ENCODE measurements at places on chromosomes 5 and 9.

GRCh38 chr5:67983251-67984110 is 232.1 kb upstream of the PIK3R1 start:
- DNase-seq: no peak

DNA sequence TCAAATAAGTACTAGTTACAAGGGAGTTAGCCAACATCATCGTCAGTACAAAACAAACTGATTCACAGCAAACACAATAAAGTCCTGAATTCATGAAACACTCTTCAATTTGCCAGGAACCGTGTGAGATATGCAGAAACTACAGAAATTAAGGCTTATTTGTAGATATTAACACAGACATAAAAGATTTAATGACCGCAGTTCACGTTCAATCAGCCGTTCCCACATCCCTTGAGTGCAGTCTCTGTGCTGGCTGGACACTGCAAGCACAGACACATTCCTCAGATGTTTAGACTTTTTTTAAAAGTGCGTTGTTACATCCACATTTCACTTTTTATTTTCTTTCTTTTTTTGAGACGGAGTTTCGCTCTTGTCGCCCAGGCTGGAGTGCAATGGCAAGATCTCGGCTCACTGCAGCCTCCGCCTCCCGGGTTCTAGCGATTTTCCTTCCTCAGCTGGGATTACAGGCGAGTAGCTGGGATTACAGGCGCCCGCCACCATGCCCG is 566 bp upstream of the CEP78 start:
- no peak for DNase-seq

GRCh38 chr5:33936381-33937016 is at the start of gene RXFP3:
RXFP3 (plus strand) TSS chr5:33936386; CDS start chr5:33936741, 355 bp downstream.
- no peak for DNase-seq

DNA sequence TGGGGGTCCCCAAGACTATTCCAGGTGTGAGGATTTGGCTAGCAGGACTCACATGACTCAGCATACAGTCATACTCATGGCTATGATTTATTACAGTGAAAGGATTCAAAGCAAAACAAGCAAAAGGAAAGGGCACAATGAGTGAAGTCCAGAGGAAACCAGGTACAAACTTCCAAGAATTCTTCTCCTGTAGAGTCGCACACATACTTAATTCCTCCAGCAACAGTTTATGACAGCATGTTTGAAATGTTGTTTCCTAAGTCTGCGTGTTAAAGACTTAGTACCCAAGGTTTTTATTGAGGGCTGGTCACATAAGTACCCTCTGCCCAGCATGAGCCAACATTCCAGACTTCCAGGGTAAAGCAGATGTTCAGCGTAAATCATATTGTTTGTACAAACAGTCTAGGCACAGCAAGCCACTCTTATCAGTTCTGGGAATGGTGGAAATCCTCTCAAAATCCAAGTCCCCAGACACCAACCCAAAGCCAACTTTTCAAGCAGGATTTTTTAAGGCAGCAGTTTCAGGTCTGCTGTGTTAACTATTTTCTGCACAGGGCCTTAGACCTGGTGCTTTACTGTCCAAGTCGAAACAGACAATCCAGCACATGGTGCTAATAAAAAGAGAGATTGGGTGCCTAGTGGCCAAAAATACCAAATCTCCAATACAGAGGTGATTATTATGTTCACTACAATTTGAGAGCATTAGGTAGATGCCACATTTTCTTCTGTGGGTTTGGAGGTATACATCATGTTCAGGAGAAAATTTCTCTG is 18.6 kb upstream of the RICTOR start:
- no peak for DNase-seq

DNA sequence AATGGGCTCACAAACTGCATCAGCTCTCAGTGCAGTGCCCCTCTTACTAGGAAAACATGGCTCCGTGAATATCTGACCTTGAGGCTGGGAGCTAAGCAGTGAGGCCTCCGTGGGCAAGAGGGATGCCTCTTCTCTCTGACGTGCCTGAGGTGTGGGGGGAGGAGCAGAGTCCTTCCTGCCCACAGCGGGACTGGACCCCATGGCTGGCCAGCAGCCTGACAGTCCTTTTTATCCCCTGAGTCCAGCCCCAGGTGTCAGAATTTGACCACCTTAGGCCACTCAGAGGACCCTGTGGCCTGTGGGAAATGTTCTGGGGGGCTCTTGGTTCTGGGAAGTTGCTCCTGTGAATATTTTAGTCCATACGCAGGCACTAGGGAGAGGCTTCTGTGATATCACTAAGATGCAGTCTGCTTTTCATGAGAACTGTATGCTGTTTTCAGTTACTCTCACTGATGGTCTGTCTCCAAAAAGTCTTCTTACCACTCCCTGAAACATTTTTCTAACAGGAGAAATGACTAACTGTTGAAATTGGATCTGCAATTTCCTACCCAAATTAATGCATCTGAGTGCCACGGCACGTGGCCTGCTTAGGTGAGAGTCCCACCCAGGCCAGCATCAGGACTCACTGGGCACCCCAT is 23.4 kb downstream of the ANGPTL2 start:
- DNase-seq: no peak

GRCh38 chr5:76688836-76689235 is 27.1 kb upstream of the F2R start:
- no peak for DNase-seq

DNA sequence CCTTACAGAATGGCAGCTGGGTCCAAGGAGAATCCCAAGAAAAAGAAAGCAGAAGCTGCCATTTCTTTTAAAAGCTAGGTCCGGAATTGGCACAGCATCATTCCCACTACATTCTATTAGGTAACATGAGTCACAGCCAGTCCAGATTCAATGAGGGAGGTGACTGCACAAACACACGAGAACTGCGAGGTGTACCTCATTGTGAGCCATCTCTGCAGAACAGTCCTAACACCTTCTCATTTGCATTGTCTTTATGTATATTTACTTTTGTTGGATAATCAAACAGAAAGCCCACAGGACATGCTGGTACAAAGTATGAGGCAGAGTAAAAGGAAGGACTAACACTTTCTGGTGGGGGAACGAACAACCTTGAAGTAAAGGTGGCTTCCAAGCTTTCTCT is 14.6 kb upstream of the HABP4 start:
- DNase-seq: no peak

DNA sequence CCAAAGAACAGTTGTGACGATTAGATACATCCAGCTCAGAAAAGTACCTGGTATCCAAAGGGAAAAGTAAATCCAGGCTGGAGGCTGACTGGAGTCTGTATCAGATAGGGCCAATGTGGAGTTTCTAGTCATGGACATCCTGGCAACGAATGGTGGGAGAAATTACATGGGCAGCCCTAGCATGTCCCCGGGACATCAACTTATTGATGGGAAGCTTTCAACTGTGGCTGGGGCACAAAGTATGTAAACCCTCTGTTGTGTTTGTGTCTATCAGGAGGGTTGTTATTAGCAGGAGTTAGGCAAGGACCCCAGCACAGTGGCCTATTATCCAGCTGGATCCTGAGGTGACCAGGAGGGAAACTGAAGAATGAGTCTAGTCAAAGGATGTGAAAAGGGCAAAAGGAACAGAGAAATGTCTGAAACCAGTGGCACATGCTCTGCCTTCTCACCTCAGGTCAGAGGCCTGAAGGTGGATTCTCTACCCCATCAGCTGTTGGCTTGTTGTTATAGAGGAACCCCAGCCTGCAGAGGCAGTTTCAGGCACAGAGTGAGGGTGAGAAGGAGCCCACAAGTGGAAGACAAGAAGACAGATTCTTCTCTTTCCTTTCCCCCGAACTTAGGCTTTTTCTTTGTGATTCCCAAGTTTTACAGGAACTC is 19.9 kb downstream of the IFNW1 start:
- DNase-seq: no peak

DNA sequence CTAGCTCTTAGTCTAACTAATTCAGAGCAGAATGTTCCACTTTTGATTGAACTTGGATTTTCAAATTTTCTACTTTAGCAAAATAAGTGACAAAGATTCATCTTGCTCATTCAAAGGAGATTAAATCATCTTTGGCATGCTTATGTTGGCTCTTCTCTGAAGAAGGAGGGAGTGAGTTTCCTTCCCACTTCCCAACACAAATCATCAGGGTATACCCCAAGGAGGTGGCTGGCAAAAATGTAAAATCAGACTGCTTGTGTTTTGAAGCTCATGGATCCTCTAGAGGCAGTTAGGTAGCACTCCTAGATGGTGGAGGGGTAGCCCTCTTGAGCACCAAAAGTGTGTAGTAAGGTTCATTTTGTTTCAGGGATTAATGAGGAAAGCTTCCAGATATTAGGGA is 343.1 kb downstream of the OSTF1 start:
- DNase-seq: no peak

All from NCI-H1105 (cell line).